Activated naive CD8-positive, alpha-beta T cell treated with anti-CD3 and anti-CD28 coated beads, Interleukin-2, amount 10 ng/mL, durations not matched to agents 7 days and 5 days (primary cell): ENCODE measurements at places on chromosomes 4 and X.

GRCh38 chr4:121597346-121597934 lies 99.3 kb downstream of the ANXA5 start:
- DNase-seq, result no peak

DNA sequence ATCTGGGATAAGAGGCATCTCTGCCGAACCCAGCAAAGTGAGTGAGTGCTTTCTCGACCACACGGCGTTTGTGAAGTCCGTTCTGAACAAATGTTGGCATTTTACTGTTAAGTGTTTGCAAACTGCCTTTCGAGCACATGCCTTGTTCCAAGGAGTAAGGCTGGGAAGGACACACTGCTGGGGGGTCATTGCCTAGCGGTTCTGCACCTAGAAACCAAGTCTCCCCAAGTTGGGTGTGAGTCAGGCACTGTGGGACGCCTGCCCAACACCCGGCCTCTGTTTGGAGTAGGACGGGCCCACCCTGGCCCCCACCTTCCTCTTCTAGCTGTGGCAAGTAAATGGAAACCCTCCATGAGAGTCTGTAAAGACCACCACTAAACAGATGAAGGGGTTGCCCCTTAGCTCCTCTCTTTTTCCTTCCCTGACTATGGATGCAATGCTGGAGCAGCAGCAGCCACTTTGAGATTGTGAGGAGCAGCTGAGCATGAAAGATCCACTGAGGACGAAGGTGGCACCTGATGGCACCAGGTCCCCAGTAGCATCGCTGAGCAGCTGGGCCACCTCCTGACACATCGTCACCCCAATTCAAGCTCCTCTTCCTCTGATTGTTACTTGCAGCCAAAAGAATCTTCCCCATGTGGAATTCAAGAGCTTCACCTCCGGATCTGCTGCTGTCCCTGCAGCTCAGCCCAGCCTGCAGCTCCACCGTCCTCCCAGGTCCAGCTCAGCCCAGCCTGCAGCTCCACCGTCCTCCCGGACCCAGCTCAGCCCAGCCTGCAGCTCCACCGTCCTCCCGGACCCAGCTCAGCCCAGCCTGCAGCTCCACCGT lies 6.3 kb downstream of the CPLX1 start:
- DNase-seq, result no peak

GRCh38 chr4:4995103-4995907 lies 24.0 kb downstream of the CYTL1 start:
- DNase-seq, result peak; percentile 58

DNA sequence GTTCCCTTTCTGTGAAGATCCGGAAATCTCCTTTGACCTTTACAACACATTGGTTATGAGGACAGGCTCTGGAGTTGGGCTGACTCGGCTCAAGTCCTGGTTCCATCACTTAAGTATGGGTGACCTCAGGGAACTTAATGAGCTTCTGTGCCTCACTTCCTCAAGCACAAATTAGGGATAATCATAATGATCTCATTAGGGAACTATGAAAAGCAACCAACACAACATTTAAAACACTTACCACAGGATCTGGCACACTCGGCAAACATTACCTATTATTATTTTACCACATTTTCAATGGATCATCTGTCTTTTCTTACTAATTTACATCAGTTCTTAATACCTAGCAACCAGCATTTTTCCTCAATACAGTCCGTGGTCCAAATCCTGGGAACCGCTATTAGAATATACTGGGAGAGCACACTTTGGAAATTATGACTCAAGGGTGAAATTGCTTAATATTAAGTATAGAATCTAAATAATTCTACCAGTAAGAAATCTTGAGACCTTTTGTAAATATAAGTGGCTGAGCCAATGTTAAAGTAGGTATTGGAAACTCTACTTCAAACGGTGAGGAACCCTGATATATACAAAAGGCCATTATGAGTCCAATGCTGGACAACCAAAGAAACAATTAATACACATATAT lies 19.6 kb downstream of the ADGRA3 start:
- no peak for DNase-seq

- DNase-seq, result no peak
Measured at GRCh38 chr4:172173206-172173605, 360.0 kb downstream of the GALNTL6 start.

- DNase-seq, result no peak
Measured at GRCh38 chr4:17045866-17046265, 147.4 kb upstream of the LDB2 start.

- DNase-seq, result no peak
Measured at GRCh38 chr4:14916554-14917297, 85.6 kb upstream of the CPEB2 start.

DNA sequence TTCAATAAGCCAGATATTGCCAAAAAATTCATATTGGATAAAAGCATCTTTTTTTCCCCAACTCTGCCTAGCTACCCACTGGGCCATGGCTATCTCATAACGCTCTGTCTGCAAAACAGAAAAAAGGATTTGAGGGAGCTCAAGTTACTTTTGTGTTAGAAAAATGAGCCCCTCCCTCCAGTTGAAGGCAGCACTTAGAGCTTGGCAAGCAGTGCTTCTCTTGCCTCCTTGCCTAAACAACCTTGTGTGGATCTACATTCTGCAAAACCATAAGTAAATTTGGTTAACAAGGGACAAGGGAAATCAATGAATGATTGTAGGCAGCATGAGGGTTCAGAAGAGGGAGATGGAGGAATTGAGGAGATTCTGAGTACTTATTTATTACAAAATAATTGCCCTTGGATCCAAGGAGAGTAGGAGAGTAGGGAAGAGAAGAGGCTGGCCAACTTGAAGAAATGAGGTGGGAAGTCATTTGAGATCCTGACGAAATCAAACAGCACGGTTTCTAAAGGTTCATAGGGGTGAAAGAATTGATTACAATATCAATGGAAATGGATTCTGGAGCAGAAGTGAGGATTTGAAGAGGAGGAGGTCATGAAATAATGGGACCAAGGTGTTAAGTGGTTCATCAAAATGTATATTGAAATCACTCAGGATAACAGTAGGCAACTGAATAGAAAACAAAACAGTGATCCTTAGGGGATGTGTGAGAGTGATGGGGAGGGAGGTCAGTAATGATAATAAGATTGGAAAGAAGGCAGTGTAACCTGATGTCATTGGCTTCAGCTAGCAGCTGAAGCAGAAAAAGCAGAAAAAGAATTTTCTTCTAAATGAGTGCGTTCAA lies 434.8 kb upstream of the IGFBP7 start:
- DNase-seq, result no peak

DNA sequence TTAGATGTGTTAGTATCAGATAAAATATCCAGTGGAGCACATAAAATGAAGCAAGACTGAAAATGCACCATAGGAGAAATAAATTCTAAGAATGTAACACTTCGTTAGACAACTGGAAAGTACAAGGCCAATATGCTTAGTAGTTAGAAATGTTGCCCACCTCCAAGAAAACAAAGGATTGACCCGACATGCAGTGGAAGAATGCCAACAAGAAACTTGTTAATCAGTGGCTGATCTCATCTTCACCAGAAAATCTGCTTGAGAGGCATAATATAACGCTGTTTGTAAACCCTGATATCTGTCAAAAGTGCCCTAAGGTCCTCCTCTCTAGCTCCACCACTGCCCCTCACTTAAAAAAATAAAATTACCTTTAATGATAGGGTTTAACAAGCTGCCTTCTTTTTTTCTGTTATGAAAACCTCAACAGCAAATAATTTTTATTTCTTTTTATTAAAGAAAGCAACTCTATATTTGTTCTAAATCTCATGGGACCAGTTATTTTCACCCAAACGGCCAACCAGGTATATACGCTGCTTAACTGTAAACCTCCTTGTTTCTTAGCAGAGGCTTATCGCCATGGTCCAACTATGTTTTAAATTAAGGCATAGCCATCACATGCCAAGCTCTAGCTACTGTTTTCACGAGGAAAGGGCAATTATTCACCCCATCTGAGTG lies 1.8 kb downstream of the RASGEF1B start:
- no peak for DNase-seq

- DNase-seq, result no peak
Measured at GRCh38 chr4:141035920-141036319, 97.3 kb downstream of the RNF150 start.

DNA sequence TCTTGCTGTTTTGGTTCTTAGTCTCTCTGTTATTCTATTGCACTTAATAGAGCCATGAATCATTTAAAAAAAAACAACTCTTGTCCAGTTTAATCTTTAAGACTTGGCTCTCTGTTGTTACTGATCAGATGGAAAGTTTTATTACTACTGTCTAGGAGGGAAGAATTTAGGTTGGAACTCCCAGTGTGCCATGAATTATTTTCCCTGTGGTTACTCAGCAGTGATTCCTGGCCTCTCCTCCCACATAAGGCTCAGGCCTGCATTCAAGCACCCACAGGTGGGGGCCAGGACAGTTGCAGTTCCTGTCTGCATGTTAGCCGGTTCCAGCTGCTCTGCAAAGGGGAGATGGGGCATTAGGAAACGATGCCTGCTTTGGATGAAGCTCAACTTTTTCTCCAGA lies 29.8 kb upstream of the ESX1 start:
- DNase-seq, result no peak

- DNase-seq, result no peak
Measured at GRCh38 chr4:77593993-77594392, 11.6 kb upstream of the CXCL13 start.

- DNase-seq, result no peak
Measured at GRCh38 chrX:13689741-13690211, 848 bp downstream of the RAB9A start.

- DNase-seq, result no peak
Measured at GRCh38 chr4:176376032-176376614, 56.4 kb downstream of the SPCS3 start.

DNA sequence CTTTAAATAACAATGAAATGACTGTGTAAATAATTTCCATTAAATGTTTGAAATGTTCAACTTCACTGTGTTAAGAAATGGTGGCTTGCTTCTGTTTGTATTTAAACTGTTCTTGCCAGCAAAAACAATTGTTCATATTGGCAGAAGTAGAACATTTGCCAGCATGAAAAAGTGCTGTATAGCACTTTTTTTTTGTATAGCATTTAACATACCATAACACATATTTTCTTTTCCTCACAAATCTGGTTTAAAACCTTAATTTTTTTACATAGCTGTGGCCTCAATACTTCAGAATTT lies 94.1 kb downstream of the COX18 start:
- no peak for DNase-seq

- no peak for DNase-seq
Measured at GRCh38 chrX:140157143-140157542, 191.8 kb upstream of the CXorf66 start.

DNA sequence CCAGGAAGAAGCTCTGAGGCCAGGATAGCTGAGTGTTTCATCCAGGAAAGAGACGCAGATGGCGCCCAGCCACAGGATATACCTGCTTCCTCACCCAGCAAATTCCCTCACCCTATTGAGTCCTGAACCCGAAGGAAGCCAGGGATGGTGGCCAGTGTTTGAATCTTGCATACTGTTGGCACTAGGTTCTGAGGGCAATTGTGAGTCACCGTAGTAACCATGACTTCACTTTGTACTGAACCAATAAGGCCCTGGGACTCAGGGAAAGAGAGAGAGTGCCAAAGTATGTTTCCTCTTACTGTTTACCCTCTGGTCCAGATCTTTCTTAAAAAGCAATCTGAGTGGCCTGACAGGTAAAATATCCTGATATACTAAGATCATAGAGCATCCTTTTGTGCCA lies 25.6 kb upstream of the SMIM10L2A start:
- no peak for DNase-seq

DNA sequence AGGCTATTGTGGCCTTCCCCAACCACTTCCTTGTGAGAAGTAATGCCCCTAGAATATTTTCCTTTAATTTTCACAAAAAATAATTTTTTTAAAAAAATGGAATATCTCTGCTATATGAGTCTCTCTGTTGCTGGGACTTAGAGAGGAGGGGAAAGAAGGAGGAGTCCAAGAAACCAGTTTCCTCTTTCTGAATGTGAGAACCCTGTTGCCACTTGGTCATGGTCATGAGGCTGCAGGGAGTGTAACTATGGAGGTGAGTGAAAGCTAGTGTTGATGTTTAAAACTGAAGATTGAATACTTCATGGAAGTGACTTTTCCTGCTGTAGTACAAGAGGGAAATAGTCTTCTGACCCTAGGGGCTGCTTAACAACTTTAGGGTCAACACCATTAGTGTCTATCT lies 20.4 kb downstream of the KIAA1210 start:
- DNase-seq, result no peak

DNA sequence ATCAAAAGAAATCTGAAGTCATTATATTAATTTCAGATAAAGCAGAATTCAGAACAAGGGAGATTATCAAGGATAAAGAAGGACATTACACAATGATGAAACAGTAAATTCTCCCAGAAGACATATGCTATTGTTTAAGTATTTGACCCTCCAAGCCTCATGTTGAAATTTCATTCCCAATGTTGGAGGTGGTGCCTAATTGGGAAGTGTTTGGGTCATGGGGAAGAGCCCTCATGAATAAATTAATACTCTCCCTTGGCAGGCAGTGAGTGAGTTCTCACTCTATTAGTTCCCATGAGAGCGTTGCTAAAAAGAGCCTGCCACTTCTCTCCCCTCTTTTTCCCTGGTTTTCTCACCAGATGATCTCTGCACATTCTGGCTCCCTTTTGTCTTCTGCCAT lies 249.9 kb upstream of the GRIA3 start:
- no peak for DNase-seq

- no peak for DNase-seq
Measured at GRCh38 chr4:60780874-60781273, 419.3 kb upstream of the ADGRL3 start.

DNA sequence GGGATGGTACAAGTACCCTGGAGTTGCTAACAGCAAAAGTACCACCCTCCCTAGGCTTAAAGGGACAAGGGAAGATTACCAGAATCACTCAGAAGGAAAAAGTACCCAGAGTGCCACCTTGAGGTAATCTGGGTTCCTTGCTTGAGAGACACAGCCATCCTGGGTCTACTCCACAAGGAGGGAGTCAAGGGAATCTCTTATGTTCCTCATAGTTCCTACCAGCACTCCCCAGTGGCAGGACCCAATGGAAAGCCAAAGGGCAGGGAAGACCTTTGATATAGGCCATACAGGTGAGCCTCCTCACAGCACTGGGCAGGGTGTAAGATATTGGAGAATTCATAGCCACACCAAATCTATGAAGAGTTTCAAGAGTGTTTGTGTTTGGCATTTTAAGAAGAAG lies 5.7 kb downstream of the IL2 start:
- no peak for DNase-seq

DNA sequence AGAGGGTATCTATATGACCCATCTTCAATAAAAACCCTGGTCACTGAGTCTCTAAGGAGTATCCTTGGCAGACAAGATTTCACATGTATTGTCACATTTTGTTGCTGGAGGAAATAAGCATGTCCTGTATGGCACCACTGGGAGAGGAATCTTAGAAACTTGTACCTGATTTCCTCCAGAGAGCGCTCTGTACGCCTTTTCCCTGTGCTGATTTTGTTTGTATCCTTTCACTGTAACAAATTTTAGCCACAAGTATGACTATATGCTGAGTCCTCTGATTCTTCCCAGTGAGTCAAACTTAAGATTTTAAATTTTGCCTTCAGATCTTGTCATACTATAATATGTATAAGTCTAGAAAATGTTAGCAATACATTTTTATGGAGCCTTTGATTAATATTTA lies 102.8 kb downstream of the ITIH6 start:
- no peak for DNase-seq

GRCh38 chr4:181671672-181672071 lies 571.5 kb upstream of the TENM3 start:
- DNase-seq, result no peak
